Hypothalamus (tissue), 51 donors: ENCODE measurements at places on chromosomes 7 and 10.

DNA sequence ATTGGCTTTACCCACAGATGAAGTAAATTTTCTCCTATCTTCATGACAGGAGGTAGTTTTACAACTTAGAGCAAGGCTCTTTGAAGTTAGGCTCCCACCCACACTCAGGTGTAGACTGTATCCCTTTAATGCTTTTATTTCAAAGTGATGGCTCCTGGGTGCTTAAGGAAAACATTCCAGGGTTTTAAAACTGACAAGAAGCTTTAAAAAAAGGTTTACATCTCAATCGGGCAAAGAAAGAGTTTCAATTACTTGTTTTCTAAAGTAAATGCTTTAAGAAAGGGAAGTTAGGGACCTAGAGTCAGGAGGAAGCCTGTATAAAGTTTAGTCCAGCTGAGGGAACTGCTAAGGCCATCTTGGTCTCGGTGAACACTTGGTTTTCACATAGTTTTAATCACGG is 1153.8 kb upstream of the C7orf33 start:
- no peak for DNase-seq

- DNase-seq = no peak
Observed at GRCh38 chr10:95837783-95838182, 70.0 kb upstream of the CC2D2B start.

- DNase-seq = no peak
Observed at GRCh38 chr7:39609113-39609934, 14.0 kb upstream of the RALA start.

DNA sequence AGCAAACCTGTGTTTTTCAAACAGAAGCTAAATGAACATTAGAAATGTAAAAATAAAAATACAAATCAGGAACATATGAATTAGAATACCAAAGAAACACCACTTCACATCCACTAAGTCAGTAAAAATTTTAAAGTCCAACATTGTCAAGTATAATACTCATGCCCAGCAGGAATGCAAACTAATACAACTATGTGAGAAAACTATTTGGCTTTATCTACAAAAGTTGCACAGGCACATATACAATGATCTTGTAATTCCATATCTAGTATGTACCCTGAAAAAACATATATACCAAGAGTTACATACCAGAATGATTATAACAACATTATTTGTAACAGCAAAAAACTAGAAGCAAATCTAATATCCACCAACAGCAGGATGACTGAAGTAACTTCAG is 91.1 kb downstream of the RNF32 start:
- no peak for DNase-seq

GRCh38 chr7:159034394-159034793 is 110.3 kb downstream of the VIPR2 start:
- DNase-seq = no peak

DNA sequence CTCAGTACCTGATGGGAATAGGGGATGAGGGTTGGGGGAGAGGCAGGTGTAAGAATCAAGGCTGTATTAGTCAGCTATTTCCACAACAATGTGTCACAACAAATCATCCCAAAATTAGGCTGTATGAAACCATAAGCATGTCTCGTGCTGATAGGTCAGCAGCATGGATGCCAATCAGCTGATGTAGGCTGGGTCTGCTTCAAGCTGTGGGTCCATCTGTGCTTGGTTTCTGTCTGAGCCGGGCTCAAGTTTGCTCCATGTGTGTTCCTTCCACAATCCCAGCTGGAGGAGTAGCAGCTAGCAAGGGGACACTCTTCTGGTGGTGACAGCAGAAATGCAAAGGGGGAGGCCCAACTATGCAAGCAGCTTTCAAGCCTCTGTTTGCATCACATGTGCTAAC is 97.9 kb upstream of the ZNF746 start:
- DNase-seq = no peak

DNA sequence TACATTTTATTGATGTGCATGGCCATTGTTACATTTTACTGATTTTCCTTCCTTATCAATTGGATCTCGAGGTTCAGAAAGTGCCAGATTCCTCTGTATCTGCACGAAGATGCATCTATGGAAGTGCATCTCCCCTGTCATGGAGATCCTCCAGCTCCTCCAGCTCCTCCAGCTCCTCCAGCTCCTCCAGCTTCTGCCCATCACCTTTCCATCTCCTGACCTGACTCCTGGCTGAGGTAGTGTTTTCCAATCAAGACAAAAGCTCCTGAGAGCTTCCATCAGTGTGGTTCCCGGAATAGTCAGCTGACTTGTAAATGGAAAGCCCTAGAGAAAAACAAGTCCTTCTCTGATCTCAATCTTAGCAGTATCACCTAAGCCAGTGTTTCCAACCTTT is 90.8 kb upstream of the KLF6 start:
- no peak for DNase-seq

DNA sequence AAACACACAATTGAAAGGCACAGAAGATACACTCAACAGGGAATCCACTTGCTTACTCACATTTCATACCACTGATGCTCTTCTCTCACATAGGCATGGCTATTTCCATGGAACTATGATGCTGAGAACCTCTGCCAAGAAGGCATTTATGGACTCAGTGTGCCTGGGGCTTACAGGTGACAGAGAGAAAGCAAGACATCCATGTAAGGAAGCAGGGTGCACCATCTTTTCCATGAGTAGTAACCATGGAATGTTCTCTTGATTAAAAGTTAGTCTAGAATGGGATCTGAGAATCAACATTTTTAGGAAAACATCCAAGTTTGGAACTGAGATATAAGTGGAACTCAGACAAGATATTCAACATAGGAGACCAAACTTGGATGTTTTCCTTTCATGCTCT is 52.5 kb upstream of the MACC1 start:
- no peak for DNase-seq

DNA sequence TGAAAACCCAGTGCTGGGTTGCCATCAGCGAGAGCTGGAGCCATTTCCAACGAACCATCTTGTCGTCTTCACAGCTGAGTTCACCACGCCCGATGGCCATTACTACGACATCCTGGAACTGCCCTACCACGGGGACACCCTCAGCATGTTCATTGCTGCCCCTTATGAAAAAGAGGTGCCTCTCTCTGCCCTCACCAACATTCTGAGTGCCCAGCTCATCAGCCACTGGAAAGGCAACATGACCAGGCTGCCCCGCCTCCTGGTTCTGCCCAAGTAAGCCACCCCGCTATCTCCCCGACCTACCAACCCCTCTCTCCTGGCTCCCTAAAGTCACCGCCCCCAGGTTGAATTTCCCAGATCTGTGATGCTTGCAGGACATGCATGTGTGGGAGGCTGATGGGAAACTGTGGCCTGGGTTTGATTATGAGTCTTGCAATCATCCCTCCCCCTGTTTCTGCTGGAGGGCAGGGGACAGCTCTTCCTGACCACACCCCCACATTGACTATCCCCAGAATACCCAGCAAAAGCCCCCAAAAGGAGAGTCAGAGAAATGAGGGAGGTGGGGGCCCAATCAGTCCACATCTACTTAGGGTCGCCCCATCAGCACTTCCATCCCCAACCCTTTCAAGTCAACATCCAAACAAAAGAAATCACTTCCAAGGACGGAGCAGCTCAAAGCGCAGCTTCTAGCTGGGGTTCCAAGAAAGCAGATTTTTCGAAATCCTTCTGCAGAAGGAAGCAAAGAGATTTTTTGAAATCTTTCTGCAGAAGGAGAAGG is 6.9 kb downstream of the SERPINE1 start:
- no peak for DNase-seq

DNA sequence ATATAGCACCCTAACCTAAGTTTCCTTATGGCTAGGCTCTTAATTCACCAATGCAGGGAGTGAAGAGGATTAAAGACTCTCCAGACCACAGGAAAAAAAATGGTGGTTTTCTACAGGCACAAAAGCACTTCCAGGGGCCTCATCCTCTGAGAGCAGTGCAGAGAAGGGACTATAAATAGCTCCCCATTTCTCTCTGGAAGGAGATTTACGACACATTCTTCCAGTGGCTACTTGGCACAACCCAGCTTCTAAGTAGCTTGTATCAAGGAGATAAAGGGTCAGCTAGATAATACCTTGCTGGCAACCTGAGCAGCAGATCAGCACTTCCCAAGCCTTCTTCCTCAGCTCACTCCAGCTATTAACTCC is 73.5 kb downstream of the CRPPA start:
- no peak for DNase-seq

GRCh38 chr10:119455609-119456434 is 86.7 kb downstream of the RGS10 start:
- DNase-seq = no peak

DNA sequence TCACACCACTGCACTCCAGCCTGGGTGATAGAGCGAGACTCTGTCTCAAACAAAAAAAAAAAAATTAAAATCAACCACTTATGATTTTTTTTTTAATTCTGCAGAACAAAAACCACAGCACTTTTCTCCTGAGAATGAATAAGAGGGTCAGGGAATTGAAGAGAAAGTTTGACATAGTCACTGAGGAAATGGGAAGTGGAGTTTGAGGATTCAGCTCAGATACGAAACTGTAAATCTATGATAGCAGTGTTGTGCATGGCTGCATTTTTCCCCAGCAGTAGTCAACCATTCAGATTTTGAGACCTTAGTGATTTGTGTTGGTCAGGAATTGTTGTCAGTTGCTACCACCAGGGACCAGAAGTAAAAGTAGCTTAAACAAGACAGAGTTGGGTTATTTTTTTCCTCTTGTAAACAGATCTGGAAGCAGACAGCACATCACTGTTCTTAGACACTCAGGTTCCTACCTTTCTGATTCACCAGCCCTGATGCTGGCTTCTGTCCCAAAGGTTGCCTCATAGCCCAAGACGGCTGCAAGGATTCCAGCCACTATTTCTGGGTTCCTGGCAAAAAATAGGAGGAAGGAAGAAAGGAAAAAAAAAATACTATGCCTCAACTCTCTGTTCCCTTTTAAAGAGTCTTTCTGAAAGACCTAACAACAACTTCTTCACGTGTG is 20.1 kb downstream of the PILRA start:
- DNase-seq = no peak

GRCh38 chr7:115435178-115435577 is 513.3 kb downstream of the MDFIC start:
- no peak for DNase-seq

DNA sequence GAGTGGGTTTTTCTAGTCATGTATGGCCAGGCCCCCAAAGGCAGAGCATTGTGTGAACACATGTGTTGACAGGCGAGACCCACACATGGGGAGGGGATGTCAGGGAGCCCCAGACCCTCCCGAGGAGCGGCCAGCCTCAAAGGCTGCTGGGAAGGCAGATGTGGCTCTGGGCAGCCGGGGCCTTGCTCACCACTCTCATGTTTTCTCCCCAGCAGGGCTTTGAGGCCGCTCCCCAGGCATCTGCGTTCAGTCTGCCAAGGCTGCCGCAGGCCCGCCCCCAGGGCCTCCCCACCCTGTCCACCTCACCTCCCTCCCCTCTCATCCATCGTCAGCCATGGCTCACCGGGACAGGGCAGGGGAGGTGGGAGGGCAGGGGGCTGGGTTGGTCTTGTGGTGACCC is 16.6 kb upstream of the VSIR start:
- DNase-seq = no peak

DNA sequence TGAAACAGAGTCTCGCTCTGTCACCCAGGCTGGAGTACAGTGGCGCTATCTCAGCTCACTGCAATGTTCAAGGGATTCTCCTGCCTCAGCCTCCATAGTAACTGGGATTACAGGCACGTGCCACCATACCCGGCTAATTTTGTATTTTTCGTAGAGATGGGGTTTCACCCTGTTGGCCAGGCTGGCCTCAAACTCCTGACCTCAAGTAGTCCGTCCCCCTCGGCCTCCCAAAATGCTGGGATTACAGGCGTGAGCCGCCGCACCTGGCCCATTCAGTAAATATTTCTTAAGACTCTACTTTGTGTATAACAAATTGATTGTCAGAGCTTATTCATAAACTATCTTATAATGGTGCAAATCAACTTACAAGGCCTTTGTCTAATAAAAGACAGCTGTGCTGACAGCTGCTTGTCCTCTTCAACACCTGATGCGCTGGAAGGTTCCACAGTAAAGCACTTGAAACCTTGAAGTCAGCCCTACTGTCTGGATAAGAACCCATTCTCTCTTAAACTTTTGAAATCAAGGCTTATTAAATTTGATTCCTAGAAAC is 14.7 kb downstream of the ECHDC3 start:
- DNase-seq = no peak

DNA sequence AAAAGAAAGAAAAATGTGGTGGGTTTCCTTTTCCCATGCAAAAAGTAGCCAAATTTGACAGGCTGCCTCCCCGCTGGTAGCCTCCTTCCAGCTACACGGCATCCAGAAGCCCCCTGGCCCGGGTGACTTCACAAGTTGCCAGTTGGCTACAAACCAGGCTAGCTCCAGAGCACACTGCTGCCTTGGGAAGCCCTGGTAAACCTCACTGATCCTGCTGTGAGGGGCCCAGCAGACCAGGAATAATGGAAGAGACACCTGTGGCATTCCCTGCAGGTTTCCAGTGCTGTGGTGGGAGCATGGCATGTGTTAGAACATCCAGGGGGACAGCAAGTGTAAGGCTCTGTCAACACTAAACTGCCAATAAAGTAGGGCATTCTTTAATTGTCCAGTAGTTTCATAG is 55.7 kb upstream of the TM9SF3 start:
- DNase-seq = no peak

GRCh38 chr10:12201543-12201942 is 5.6 kb downstream of the CDC123 start:
- no peak for DNase-seq

DNA sequence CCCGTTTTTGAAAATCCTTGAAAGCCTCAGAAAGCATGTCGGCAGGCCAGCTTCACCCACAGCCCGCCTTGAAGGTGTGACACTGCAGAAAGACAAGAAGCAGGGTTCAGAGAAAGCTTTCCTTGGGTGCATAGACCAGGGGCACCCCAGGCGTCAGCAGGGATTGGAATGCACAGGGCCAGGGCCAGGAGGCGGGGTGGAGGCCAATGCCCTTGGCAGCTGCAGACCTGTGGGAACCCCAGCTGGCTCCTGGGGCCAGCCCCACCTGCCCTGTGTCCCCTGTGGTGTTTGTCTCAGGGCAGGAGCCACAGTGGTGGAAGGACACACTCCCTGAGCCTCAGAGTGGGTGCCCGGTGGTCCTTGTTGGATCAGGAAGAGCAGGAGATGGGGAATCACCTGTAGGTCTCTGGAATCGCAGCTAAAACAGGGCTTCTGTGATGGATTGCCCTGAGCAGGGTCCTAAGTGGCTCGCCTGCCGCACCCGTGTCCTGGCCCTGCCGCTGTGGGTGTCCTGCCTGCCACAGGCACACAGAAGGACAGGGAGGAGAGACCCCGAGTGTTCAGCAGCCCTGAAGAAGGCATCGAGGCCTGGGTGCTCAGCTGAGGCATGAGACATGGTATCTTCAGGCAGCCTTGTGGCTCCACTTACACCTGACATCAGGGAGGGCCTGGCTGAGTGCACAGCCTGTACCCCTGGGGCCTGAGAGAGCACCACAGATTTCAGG is 32.5 kb downstream of the ANXA8 start:
- no peak for DNase-seq

GRCh38 chr7:130009848-130010688 is 41.1 kb downstream of the ZC3HC1 start:
- DNase-seq = no peak

- DNase-seq = no peak
Observed at GRCh38 chr7:2199528-2199927, 33.2 kb downstream of the MAD1L1 start.
